ENCODE measurements at places on chromosomes 5 and 9.

DNA sequence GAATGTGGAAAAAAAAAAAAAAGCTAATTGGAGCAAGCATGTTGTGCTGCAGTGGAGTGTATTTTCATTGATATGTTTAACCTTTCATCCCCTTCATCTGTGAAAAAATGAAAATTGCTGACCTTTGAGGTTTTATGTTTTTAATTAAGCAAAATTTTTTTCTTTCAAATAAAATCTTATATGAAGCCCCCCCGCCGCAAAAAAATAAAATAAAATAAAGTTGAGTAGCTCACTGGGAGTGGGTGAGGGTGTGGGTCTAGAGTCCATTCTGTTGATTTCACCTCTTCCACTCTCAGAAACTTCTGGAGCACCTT is 43.3 kb downstream of the TEK start:
- no peak for DNase-seq

DNA sequence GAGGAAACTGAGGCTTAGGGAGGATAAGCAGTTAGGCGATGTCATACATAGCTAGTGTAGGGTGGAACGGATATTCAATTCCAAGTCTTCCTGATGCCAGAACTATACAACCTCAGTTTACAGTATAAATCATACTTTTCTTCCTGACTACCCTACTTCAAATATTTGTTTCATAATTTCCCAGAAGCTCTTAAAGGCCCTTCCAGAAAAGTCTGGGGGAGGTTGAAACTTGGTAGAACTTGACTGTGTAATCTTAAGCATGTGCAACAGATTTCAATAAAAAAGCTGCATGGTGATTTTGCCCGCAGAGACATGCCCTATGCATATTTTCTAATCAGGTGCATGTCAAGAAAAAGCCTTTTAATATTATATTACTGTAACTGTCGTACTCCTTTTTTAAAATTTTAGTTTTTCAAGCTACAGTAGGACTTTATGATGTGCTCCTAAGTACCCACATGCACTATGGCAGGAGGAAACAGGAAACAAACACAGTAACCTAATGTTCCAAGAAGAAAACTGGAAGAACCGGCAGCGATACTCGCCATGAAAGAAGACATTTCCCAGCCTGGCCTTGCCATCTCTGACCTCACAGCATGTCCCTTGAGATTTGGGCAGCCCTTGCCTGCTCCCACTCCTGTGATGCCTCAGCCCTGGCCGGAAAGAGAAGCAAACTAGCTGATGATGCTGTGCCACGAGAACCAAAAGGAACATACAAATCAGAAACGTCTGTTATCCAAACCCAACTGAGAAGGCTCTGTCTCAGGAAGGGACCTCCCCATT is 266.0 kb downstream of the EFNA5 start:
- DNase-seq: no peak

GRCh38 chr5:43085453-43085852 is 35.3 kb upstream of the ZNF131 start:
- no peak for DNase-seq

GRCh38 chr5:994821-995220 is 13.8 kb upstream of the NKD2 start:
- DNase-seq: no peak

GRCh38 chr9:99905833-99906402 is 536 bp upstream of the STX17 start:
- DNase-seq: no peak

DNA sequence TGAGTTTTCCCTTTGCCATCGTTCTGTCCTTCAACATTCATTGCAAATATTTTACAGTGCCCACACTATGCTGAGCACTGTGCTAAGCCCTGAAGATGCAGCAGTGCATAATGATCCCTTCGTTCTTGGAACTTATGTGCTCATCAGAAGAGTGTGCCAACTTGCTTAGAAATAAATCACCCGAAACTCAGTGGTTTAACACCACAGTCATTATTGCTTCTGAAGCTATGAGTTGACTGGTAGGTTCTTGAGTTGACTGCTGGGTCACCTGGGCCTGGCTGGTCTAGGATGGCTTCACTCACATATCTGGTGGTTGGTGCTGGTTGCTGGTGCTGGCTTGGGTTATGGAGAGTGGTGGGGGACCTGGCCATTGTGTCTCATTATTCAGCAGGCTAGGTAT is 20.9 kb downstream of the PCSK5 start:
- DNase-seq: no peak

DNA sequence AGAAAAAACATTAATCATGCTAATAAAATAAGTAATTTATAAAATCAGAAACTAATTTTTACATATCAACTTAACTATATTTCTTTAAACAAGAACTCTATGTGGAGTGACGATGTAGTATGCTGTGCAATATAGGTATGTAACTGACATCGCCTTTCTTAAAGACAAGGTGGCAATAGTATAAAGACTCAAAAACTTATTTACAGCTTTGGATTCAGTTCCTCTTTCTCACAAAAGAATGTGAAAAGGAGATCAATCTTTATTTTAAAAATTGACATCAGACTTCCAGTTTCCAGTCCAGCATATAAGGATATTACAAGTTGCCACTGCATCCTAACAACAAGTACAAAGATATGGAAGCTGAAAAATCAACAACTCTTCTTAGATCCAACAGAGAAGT is 260.3 kb downstream of the TRIM36 start:
- no peak for DNase-seq

DNA sequence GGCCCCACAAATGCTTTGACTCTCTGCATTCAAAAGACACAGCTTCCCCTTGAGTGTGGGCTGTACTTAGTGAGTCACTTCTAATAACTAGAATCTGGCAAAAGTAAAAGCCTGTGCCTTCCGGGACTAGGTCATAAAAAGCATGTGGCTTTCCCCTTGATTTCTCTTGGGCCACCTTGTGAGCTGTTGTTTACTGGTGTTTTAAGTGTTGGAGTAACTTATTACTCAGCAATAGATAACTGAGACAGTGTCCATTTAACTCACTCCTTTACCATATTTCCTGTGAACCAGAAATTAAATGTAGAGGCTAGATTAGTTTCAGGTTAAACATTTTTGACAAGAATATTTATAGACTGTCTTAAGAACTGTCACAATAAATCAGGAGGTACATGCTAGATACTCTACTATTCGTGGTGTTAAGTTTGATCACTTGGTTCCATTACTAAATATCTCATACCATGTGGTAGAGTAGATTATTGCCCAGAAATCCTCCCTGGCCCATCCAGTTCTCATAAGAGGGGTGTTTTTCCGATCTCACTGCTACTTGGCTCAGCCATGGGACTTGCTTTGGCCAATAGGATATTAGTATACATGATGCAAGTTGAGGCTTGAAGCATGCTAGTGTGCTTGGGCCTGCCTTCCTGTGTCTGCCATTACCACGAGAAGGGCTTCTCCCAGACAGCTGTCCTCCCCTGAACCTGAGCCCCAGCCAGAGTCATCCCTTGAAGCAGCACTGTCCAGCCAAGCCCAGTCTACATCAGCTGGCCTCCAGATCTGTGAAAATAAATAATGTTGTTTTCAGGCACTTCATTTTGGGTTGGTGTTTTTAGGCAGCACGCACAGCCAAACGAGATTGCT is 10.4 kb upstream of the CMBL start:
- no peak for DNase-seq

DNA sequence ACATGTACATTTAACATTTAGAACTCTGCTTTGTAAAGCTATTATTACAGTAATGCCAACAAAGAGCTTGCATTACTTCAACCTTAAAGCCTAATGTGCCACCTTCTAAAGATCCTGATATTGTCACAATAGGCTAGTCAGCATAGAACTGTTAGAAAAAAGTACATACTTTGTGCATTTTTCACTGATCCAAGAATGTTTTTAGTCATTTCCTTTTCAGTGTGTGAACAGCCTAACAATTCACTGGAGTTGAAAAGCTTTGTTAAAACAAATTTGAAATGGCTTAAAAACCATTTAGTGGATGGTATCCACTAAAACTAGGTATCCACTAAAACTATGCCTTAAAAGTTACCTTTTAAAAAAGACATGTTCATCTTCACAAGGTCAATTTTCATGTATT is 4.5 kb downstream of the RPS6 start:
- no peak for DNase-seq

- DNase-seq: no peak
Observed at GRCh38 chr9:128540634-128541360, 11.6 kb upstream of the SPTAN1 start.

DNA sequence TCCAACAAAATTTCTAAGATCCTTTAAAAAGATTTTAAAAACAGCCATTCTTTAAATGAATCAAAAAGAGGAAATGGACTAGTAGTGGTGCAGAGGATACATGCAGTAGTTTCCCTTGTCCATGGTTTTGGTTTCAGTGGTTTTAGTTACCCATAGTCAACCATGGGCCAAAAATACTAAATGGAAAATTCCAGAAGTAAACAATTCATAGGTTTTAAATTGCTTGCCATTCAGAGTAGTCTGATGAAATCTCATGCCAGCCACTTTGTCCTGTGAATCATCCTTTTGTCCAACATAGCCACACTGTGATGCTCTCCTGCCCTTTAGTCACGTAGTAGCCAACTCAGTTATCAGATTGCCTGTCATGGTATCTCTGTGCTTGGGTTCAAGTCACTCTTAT is 286.1 kb downstream of the ANXA1 start:
- no peak for DNase-seq

GRCh38 chr5:73154208-73155006 is 18.6 kb upstream of the TMEM174 start:
- DNase-seq: no peak

DNA sequence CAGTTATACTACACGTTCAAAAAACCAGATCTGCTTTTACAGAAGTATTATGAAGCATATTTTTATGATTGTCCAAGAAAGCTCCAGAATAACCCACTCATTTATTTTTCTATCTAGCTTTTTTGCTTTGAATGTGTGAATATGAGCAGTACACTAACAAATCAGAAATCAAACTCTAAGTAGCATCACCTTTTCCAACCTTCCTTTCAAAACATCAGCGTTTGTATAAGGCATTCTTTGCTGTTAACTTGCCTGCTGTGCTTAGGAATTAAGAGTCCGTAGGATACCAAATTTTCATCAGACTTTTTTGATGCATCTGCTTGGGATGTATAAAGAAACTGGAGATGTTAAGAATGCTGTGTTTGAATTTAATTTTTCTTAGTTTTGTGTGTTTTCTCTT is 3.8 kb downstream of the TLE4 start:
- no peak for DNase-seq

DNA sequence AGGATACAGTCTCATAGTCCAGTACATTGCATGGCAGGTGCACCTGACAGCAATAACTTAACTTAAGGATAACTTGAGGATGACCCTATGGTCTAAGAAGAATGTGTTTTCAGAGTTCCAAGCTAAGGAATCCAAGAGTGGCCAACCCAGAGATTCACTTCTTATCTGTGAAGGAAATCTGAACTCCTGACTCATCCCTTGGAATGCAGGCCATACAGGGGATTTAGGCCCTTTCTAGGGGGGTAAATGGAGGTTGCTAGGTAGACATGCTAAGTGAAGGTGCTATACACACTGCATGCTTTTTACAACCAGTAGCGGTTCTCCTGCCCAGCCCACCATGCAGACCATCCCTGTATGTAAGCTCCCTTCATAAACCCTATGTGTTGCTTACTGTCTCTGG is 50.4 kb downstream of the HTR1A start:
- no peak for DNase-seq

DNA sequence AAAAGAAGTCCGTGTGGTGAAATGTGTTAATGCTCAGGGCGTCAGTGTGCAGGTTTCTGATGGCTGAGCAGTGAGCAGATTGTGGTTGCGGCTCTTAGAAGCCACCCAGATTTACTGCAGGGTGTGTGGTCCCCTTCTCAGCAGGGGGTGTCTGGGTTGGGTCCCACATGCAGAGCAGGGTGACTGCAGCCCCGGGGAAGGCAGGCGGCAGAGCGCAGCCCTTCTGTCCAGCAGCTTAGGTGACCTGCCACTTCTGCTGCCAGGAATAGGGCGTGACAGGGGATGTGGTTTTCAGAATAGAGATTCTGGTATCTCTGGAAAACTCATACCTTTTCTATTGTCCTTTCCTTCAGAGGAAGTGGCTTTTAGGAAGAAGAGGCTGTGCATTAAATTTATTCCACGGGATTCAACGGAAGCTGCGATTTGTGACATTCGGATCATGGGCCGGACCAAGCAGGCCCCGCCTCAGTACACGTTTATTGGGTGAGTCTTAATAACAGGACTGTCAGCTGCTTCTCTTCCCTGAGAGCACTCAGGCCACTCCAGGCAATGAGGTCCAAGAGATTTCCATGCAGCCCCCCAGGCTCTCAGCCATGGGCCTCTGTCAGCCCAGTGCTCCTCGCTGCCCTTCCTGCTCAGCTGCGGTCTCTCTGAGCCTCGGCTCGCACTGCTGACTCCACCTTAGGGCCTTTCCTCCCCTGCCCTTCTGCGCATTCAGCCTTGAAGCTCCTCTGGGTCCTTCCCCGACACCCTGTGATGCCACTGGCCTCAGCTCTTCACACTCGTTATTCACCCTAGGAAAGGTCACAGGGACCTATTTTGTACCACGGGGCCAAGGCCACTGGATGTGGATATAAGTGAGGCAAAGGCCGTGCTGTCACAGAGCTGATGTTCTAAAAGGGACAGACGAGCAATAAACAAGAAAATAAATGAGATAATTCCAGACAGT is 65.4 kb downstream of the MVB12B start:
- no peak for DNase-seq

DNA sequence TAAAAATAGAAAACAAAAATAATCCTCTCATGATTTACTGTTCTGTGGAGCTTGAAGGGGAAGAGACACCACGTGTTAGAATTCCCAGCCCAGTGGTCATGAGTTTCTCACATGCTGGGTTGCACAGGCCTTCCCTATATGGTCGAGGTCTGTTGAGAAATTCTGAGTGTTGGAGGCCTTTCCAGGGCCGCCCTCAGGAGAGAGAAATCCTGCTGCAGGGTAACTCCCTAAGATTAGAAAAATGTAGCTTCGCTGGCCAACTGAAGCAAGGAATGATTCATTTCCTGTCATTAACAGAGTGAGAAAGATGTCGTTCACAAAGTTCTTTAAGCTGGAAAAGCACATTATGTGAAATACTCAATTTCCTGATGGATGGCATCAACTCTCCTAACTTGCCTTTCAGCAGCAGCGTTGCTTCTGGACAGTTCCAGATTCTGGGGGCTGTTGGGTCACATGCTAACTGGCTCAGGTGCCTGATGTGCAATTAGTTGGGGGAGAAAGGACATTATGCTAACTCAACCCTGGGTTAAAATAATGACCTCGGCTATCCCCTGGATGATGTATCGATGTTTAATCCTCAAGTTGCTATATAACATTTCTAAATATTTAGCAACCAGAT is 104.8 kb upstream of the CD180 start:
- DNase-seq: no peak

- DNase-seq: no peak
Observed at GRCh38 chr9:91162311-91162710, 199.4 kb downstream of the AUH start.

- no peak for DNase-seq
Observed at GRCh38 chr9:96302021-96302420, at the start of gene HSD17B3. Gene HSD17B3, minus strand, starts transcription at chr9:96302176. Its CDS starts 72 bp downstream, at chr9:96302104.

- DNase-seq: no peak
Observed at GRCh38 chr9:129141066-129142041, 30.1 kb downstream of the PTPA start.

Data from stimulated activated CD8-positive, alpha-beta memory T cell treated with anti-CD3 and anti-CD28 coated beads, Interleukin-2, amount 100 ng/mL, for 1 hour (primary cell).